ENCODE measurements at places on chromosomes 13 and 19.

GRCh38 chr13:47665043-47665442, 336.0 kb downstream of the SUCLA2 start:
- DNase-seq: no peak

GRCh38 chr19:56133858-56134653, 7.0 kb upstream of the ZNF444 start:
- no peak for DNase-seq

- no peak for DNase-seq
Measured at GRCh38 chr19:13404236-13404635, 102.0 kb downstream of the CACNA1A start.

GRCh38 chr13:97306645-97307044, 84.5 kb downstream of the MBNL2 start:
- no peak for DNase-seq

GRCh38 chr19:39223703-39224279, 19.7 kb upstream of the SYCN start:
- no peak for DNase-seq
